ENCODE measurements at places on chromosomes 7 and 10.

DNA sequence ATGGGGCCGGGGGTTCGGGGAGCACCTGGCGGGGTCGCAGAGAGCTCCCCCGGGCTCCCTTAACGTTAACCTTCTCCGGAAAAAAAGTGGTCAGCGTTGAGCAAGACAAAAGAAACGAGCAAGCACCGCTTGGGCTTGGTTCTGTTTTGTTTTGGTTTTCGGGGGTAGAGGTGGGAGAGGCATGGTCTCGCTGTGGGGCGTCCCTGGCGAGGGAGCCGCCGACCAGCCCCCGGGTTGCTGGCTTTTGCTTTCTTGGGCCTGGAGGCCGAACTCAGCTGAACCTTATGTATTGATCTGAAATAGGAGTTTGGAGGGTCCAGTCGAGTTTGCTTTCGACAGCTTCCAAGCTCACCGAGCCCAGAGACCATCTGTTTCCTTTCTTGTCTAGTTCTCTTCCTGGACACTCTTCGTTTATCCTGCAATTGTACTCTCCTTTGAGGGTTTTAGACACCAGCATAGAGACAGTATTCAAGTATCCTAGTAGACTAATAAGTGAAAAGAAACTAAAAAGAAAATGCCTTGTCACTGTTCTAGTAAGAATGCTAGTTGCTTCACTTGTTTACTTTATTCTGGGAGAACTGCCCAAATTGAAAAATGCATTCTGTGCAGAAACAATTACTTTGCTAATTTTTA is 980 bp downstream of the FHIP2A start:
- DNase-seq = peak; percentile 18

GRCh38 chr7:148999192-148999591 is 29.1 kb downstream of the PDIA4 start:
- no peak for DNase-seq

GRCh38 chr7:2968616-2969397 is 74.9 kb downstream of the CARD11 start:
- no peak for DNase-seq

- DNase-seq = no peak
These were observed 208.4 kb upstream of the KCND2 start for GRCh38 chr7:120064565-120064964.

- no peak for DNase-seq
These were observed 294.6 kb downstream of the PTEN start for GRCh38 chr10:88157981-88158465.
